ENCODE measurements at places on chromosomes 16 and 17.

DNA sequence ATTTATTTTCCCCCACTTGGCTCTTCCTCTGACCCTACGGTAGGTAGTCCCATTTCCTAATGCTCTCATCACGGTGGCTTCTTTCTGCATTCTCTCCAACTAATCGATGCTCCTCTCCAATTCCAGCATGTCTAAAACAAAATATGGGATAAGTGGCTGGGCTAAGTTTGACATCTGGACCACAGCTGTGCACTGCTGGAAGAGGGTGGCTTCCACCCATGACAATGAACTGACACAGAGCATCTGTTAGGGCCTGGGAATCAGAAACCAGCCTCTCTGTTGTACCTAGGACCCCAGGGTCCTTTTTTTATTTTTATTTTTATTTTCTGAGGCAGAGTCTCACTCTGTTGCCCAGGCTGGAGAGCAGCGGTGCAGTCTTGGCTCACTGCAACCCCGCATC, 29.0 kb upstream of the SLC39A11 start:
- no peak for DNase-seq

DNA sequence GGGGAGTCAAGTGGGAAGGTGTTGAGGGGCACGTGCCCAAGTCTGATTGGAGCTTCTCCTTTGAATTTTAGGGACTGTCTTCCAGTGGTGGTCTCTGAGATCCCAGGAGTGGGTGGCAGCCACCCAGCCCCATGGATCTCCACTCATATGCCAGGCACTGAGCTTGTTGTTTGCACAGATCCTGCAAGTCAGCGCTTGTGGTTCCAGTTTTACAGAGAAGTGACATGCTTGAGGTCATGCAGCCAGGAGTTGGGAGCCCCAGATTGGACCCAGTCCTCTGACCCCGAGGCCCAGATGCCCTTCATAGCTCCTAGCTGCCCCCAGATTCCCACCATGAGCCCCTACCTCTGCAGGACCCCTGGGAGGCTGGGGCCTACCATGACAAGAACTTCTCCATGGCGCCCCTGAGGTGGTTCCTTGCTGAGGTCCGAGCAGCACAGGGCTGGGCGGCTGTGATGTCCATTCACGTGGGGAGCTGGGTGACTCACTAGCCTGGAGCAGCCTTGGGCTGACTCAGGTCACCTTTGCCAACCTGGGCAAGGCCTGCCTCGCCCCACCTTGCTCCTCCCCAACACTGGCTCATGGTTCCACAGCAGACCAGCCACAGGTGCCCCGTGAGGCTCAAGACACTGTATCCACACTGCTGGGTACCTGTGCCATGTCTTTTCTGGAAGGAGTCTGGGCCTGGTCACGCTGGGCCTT, 47.4 kb downstream of the RAI1 start:
- no peak for DNase-seq

DNA sequence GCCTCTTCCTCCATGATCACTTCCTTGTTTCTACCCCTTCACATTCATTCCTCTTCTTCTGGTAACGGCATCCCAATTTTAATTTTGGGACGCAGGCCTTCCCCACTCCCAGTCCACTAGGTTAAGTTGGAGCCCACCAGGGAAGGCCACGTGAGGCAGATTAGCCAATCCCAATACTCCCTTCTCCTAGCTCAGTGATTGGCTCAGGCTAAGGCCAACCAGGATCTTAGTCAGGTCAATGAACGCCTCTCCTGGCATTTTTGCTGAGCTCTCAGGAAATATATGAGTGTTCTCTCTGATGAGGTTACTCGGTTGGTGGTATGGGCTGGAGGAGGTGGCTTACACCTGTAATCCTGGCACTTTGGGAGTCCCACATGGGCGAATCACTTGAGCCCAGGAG, 15.4 kb downstream of the SEZ6L2 start:
- DNase-seq = no peak

DNA sequence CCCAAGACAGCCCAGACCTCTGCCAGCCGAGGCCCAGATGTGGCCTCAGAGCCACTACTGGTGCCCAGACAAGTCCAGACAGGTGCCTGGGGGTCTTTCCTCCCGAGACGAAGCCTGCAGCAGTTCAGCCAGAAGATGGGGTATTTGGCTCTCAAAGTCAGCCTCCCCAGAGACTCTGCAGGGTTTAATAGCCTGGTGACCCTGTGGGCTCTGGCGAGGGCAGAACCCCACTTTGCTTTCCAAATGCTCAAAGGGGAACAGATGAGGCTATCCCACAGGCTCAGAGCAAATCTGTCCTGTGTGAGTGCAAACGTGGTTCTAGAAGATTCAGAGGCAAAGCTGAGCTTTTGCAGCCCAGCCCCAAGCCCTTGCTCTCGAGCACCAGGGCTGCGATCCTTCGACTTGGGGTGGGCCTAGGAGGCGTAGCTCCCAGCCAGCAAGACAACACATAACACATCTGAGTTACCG, 236.0 kb downstream of the MRTFB start:
- no peak for DNase-seq

DNA sequence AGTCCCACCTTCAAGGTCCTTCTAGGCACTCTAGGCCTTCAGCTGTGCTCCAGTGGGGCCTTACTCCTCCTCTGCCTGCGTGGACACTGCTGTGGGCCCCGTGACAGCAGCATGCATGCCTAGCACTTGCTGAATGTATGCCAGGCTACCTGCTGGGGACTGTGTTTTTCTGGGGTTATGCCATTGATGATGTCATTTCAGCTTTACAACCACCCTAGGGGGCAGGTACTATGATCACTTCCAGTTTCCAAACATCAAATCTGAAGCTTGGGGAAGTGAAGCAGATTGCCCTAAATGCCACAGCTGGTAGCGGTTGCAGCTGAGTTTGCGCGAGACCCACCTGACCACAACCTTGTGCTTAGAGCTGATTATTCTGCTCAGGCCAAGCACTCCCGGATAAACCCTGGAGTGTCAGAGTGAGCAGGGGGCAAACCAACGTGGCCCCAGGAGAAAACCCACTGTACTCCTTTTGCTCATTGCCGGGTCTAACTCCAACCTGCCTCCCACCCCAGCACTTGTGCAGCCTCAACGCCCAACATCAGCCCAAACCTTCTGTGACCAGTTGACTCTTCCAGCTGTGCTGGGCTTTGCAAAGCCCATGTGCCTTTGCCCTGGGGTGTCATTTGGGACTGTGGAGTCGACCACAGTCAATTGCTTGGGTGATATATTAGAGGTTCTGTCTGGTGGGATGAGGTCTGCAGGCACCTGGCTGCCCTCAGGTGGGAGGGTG, 168.4 kb downstream of the ENGASE start:
- no peak for DNase-seq

DNA sequence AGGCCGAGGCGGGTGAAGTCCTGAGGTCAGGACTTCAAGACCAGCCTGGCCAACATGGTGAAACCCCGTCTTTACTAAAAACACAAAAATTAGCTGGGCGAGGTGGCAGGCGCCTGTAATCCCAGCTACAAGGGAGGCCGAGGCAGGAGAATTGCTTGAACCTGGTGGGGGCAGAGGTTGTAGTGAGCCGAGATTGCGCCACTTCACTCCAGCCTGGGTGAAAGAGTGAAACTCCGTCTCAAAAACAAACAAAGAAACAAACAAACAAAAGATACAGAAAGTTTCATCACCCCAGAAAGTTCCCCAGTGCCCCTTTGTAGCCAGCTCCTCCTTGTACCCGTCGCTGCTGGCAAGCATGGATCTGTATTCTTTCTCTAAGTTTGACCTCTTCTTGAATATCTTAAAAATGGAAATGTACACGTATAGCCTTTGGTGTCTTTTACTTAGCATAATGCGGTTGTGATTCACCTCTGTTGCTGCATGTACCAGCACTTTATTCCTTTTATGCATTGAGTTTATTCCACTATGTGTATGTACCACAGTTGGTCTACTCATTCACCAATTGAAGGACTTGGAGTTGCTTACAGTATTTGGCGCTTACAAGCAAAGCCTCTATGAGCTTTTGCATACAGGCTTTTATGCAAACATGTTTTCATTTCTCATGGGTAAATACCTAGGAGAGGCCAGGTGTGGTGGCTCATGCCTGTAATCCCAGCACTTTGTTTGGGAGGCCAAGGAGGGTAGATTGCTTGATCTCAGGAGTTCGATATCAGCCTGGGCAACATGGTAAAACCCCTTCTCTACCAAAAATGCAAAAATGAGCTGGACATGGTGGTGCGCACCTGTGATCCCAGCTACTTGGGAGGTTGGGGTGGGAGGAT, 87.5 kb upstream of the CLEC18A start:
- DNase-seq = no peak

DNA sequence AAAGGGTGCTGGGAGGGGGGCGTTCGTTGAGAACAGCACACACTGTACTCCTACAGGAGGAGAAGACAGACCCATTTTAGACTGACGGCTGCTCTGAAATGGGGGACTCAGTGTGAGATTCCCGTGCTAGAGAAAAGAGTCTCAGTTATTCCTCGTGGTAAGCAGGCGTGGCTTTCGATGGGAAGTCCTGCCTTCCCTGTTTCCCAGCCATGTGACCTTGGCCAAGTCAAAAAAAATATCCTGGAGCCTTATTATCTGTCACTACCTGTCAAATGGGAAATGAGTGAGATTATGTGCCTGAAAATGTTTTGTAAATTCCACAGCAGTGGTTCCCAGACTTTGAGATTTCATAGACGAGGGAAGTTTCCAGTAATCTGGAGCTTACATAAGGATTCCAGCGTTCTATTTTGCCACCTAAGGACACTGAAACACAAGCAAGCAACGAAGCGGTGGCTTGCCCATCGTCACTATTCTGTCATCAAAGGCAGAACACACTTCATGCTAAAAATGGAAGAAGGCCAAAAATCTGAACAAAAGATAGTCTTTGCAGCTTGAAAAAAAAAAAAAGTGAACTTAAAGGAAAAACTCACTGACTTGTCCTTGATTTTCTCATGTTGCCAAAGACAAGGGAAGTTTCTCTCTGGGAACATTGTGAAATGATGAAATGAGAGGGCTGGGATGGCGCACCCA, 253.4 kb upstream of the RPL38 start:
- DNase-seq = no peak

Data from stimulated activated naive CD4-positive, alpha-beta T cell (primary cell).